ENCODE measurements at places on chromosomes 16 and 17.

- no peak for DNase-seq
These were observed 118.6 kb downstream of the TANGO6 start for GRCh38 chr16:68961778-68962402.

GRCh38 chr17:29588562-29589411, 661 bp downstream of the GIT1 start:
- peak; percentile 22 for DNase-seq

DNA sequence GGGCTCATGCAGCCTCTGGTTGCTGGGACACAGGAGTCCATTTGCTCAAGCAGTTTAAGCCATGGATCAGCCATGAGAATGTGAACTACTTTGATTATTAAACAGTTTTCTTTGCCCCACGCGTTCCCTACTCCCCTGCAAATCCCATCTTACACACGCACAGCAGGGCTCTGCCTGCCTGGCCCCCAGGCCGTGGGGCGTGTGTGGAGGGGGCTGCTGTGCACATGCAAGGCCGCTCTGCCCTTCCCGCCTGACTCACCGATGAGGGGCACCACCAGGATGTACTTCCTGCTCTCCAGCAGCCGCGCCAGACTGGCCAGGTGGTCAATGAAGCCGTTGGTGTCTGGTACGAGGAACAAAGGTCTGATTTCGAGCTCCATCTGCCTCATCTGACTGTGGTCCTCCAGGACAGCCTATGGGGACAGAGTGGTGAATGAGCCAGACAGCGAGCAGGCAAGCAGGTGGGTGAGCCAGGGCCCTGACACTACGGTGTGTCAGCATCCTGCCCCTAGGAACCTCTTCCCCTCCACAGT, 13.7 kb downstream of the HIC1 start:
- DNase-seq = no peak

DNA sequence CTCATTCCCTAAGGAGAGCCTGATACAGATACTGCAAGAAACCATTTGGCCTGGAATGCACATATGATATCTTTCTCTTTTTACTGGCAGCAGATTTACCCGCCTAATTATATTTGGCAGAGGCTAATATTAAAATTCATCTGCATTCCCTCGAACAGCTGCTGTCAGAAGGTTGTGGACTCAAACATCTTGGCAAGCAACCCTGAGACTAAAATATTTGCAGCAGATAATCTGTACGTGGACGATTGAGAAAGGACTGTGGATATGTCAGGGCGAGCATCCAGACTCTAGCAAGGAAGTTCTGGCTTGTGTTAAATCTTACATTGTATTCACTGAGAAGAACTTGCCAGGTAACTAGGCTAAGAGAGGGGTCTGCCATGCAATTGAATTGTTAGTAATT, 65.2 kb downstream of the SNX20 start:
- no peak for DNase-seq

- DNase-seq = no peak
These were observed 9.3 kb downstream of the MYH4 start for GRCh38 chr17:10460062-10460461.

- peak; percentile 83 for DNase-seq
These were observed 218.7 kb downstream of the NTN1 start for GRCh38 chr17:9239793-9240658.

DNA sequence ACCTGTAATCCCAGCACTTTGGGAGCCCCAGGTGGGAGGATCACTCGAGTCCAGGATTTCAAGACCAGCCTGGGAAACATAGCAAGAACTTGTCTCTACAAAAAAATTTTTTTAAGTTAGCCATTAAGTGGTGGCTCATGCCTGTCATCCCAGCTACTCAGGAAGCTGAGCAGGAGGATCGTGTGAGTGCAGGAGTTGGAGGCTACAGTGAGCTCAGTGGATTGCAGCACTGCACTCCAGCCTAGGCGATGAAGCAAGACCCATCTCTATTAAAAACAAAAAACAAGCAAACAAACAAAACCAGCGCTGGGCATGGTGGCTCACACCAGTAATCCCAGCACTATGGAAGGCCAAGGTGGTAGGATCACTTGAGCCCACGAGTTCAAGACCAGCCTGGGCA, 38.0 kb downstream of the HEATR3 start:
- DNase-seq = no peak

DNA sequence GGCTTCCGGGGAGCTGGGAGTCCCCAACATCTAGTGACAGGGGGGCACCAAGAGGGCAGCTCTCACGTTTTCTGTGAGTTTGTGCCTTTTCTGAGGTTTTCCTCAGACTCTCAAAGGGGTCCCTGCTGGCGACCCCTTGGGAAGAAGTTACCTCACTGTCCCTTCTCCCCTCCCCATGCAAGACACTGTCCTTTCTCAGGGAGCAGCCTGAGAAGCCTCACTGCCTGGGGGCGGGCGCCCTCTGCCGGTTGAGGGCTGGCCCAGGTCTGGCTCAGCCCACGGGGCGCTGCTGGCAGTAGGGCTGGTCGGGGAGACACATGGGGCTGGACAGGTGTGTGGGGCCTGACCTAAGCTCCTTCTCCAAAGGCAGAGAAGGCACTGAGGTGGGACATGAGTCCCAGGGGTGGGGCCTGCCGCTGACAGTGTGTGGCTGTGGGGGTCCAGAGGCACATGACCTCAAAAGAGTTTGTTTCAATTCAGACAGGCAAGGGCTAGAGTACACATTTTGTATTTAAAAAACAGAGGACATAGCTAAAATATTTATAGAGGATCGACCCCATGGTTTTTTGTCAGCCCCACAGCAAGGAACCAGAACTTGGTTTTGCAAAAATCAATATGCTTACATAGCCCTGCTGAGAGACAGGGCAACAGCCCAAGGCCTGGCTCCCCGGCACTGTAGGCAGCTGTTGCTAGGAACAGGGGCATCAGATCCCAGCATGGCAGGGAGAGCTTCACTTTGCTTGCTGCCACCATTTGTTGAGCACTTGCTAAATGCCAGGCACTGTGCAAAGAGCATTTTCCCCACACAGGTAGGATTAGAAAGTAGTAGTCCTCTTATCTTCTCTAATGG, 18.5 kb upstream of the ALDH3A1 start:
- peak; percentile 82 for DNase-seq

GRCh38 chr17:82217530-82218204, 5.0 kb upstream of the CCDC57 start:
- no peak for DNase-seq

DNA sequence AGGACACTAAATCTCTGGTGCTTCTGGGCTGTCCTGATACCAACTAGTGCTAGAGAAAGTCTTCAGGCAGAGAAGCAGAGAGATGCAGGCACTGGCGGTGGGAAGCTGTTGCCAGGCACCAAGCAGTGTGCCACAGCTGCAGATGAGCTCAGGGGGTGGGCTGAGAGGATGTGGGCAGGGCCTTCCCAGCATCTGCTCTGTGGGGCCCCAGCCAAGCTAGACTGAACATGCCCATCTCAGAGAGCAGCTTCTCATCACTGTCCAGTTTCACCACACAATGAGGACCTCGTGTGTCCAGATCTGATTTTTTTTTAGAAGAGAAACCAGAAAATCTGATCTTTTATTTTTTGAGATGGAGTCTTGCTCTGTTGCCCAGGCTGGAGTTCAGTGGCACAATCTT, 17.1 kb downstream of the PSKH1 start:
- DNase-seq = peak; percentile 87

GRCh38 chr16:4675864-4676786, 17.2 kb upstream of the NUDT16L1 start:
- no peak for DNase-seq

DNA sequence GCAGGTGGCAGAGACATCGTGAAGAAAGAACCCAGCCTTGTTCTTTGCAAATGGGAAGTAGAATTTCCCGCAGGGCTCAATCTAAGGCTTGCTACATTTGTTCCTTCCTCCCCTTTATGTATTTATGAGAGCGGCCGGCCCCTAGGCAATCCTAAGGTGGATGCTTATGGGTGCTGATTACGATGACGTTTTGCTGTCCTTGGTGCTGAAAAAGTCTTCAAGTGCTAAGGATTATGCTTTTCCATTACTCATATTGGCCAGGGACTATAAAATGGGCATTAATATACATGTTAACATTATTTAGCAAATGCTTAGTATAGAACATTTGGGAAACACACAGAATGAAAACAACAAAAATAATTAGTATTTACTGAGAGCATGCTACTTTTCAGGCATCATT, 313.3 kb upstream of the XYLT1 start:
- no peak for DNase-seq

- DNase-seq = no peak
These were observed 31.5 kb downstream of the LMF1 start for GRCh38 chr16:939311-939710.

GRCh38 chr16:70594569-70594968, 51.8 kb upstream of the IL34 start:
- no peak for DNase-seq

- no peak for DNase-seq
These were observed 1854.9 kb downstream of the TP53TG3F start for GRCh38 chr16:35314298-35314697.

- no peak for DNase-seq
These were observed 4.4 kb downstream of the PGAP3 start for GRCh38 chr17:39683295-39683939.

- no peak for DNase-seq
These were observed 120.1 kb downstream of the ABCA8 start for GRCh38 chr17:68835071-68835470.

GRCh38 chr16:85664580-85665372, 24.0 kb downstream of the GINS2 start:
- no peak for DNase-seq

DNA sequence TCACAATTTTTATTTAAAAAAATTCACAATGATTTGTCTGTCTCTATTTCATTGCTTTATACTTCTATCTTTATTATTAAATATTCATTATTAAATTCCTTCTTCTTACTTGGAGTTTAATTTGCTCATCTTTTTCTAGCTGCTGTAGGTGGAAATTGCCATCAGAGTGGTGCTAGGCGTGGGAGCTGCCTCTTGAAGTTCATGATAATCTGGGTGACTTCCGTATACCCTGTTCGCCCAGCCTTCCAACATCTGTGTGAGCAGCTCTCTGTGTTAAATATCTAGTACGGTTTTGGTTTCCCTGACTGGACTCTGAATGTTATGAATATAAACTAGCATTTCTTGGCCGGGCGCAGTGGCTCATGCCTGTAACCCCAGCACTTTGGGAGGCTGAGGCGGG, 84.0 kb upstream of the RPH3AL start:
- DNase-seq = no peak

DNA sequence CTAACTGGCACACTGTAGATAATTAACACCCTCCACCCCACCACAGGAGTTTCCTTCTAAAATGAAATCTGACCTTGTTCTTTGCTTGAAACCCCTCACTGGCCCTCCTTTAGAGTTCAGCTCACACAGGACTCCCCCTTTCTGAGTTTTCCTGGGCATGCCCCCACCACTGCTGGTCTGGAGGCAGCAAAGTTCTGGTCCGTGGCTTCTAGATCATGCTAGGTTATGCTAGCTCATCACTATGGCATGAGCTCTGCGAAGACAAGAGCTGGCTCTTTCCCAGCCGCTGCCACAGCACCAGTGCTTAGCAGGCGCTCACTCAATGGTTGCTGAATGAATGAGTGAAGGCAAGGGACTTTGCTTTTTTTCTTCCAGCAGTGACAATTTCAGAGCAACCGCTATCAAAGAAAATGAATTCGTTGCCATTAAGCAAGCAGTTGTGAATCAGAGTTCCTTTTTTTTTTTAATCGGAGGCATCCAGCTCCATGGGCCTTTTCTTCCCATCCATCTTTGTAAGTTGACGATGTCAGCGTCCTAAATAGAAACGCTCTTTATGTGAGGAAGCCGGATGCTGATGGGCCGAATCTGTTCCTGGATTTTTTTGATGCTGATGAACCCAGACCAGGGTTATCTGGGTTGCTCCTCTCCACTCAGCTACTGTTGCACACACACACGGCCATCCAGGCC, 80.8 kb upstream of the NOL11 start:
- DNase-seq = no peak

DNA sequence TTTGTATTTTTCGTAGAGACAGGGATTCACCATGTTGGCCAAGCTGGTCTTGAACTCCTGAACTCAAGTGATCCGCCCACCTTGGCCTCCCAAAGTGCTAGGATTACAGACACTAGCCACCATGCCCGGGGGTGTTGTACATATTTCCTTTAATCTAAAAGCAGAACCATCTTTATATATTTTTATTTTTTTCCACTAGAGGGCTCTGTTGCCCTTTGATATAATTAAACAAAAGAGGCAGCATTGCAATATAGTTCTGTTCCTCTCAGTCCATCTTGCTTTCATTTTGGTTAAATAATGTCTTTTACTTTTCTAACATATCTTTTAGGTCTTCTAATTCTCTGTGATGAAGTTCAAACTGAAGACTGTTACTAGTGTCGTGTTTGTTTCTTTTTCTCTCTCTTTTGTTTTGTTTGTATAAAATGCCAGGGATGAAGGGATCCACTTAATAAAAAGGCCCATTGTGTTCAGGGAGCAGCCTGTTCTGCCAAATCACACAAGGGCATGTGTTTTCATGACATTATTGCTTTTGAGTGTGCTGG, 23.4 kb downstream of the WWOX start:
- peak; percentile 92 for DNase-seq

DNA sequence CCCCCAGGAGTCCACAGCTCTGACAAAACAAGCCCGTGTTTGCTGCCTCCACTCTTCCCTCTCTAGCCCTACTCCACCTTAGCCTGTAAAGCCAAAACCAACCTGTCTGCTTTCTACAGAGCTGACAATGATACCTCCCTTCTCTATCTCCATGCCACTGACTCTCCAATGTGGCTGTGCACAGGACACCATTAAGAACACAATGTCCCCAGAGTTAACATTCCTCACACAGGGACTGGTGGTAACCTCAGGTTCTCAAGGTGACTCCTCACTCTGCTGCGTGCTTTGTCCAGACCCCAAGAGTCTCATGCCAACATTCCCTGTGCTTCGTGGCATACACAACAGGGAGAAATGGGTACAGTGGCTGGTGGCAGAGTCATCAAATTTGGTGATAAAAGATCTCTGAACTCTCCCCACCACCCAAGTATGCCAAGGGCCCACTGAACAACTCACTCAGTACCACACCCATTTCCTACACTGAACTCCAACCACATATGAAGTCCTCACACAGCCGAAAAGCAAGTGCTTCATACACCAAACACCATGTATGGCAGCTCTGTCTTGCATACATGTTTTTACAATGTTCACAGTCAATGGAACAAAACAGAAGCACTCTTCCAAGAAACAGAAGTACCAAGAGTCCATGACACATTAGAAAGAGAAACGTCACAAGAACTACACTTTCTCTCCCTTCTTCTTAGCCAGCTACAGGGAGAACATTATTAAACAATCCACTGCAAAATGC, 21.1 kb downstream of the CSNK2A2 start:
- DNase-seq = no peak

DNA sequence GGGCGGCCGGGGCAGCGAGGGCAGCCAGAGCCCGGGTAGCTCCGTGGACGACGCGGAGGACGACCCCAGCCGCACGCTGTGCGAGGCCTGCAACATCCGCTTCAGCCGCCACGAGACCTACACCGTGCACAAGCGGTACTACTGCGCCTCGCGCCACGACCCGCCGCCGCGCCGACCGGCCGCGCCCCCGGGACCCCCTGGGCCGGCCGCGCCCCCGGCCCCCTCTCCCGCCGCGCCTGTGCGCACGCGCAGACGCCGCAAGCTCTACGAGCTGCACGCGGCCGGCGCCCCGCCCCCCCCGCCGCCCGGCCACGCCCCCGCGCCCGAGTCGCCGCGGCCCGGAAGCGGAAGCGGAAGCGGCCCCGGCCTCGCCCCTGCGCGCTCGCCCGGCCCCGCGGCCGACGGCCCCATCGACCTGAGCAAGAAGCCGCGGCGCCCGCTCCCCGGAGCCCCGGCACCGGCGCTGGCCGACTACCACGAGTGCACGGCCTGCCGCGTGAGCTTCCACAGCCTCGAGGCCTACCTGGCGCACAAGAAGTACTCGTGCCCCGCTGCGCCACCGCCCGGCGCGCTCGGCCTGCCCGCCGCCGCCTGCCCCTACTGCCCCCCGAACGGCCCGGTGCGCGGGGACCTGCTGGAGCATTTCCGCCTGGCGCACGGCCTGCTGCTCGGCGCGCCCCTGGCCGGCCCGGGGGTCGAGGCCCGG, 36.1 kb upstream of the ZC3H18 start:
- peak; percentile 63 for DNase-seq

Data from midbrain (tissue), 1 donor.